CD4-positive, alpha-beta T cell treated with Interleukin-4 for 1 hour (primary cell): ENCODE measurements at places on chromosomes 13 and 19.
A peak's percentile ranks its signal among the peaks of the same experiment; 100 is the strongest.

- DNase-seq, result no peak
Observed at GRCh38 chr13:72850959-72851677, 69.2 kb downstream of the PIBF1 start.

DNA sequence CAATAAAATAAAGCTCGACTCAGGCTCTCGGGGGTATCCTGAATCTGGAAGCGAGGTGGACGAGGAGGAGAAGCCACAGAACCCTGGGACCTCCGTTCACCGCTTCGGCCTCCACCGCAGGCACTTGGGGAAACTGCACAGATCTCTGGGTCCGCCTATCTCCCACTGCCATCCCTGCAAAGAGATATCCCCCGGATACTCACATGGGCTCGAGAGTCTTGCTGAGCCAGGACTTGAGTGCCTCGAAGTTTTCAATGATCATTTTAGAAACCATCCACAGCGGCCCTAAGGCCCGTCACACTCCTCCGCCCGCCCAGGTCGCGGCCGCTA is 589 bp downstream of the RBM26 start:
- no peak for DNase-seq

GRCh38 chr13:98056839-98057410 is 86.0 kb upstream of the FARP1 start:
- DNase-seq, result no peak

- DNase-seq, result peak; percentile 64
Observed at GRCh38 chr19:52343548-52343947, 7.5 kb downstream of the ZNF610 start.

GRCh38 chr13:76903544-76904162 is 17.4 kb upstream of the KCTD12 start:
- peak; percentile 79 for DNase-seq

GRCh38 chr19:28137772-28138171 is 1075.2 kb downstream of the UQCRFS1 start:
- no peak for DNase-seq

GRCh38 chr19:10417541-10418234 is 2.6 kb upstream of the PDE4A start:
- DNase-seq, result no peak

DNA sequence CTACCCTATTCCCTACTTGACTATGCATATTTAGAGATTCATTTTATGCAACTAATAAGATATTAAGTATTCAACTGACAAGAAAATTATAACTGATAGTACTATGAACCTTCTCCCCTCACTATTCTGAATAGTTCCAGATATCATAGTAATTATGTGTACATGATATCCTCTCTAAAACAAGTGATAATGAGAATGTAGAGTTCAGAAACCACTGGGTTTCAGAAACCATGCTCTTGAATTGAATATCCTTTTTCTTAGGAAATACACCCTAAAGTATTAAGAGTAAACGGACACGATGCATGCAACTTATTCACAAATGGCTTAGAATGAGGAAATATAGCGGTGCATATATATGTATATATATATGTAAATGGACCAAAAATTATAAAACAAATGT is 160.9 kb downstream of the TBC1D4 start:
- DNase-seq, result no peak

- no peak for DNase-seq
Observed at GRCh38 chr13:104106705-104107393, 1040.6 kb upstream of the SLC10A2 start.

- no peak for DNase-seq
Observed at GRCh38 chr13:101941095-101941783, 460.6 kb downstream of the FGF14 start.

- DNase-seq, result no peak
Observed at GRCh38 chr19:35555301-35556005, 8.0 kb downstream of the ATP4A start.

GRCh38 chr13:102402290-102402689 is 442 bp upstream of the FGF14 start:
- no peak for DNase-seq

- no peak for DNase-seq
Observed at GRCh38 chr13:106660746-106661625, 93.0 kb upstream of the ARGLU1 start.

DNA sequence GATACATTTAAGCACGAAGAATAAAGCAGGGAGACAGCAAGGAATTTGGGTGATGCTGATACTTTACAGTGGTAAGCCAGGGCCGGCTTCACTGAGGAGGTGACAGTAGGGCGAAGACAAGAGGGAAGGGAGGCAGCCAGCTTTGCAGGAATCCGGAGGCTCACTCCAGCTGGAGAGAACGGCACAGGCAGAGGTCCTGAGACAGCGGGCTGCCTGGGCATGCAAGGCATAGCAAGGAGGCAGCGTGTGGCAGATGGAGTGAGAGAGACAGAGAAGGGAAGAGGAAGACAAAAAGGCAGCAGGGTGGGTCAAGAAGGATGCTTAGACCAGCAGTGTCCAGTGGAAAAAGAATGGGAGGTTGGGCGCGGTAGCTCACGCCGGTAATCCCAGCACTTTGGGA is 83.2 kb upstream of the WASF3 start:
- no peak for DNase-seq

GRCh38 chr19:3407556-3408516 is 41.5 kb downstream of the NFIC start:
- no peak for DNase-seq

DNA sequence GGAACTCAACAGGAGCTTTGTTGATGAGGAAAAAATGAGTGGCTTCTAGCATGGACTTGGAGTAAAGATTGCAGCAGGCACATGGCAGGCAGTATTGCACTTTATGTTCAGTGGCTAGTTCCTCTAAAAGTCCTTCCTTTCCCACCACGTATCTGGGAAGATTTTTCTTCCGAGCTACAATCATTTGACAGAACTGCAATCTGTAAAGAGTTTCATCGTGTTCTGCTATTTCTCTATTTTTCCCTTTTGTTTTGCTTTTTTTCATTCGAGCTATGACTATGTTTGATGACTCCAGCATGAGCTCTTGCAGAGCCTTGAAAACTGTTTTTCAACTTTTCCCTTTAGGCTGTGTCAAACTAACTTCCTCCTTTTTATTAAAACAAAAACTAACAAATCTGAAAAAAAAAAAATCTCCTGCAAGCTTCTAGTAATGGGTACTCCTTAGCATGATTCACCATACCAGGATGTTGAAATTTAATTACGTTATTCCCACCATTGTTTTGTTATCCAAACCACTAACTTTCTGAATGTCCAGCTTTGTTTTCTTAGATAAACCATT is 12.3 kb downstream of the CLDN10 start:
- DNase-seq, result no peak

GRCh38 chr19:54440641-54441040 is 8.4 kb upstream of the LENG8 start:
- DNase-seq, result no peak

DNA sequence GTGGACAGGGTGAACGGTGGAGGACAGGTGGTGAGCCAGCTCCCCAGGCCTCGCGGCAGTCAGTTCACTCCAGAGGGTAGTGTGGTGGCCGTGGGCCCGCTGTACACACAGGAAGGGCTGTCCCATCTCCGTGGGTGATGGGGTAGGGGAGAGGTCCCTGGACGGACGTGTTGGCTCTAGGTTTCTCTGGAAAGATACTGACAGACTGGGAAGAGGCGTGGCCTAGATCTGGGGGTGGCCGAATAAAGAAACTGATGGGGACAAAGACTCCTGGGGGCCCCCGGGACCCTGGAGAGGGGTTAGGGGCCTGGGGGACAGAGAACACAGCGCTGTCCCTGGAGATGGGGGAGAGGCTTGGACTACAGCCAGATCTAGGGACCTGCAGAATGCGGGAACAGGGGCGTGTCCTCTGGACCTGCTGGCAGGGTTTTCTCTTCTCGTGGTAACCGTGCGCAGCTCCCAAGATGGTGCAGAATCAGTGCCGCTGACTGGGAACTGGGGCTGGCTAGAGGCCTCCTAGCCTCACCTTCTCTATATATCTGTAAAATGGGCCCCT is 4.0 kb upstream of the PRAM1 start:
- no peak for DNase-seq

GRCh38 chr19:7642295-7643030 is 5.6 kb downstream of the STXBP2 start:
- DNase-seq, result no peak

GRCh38 chr19:932648-933552 is 7.1 kb downstream of the ARID3A start:
- no peak for DNase-seq

DNA sequence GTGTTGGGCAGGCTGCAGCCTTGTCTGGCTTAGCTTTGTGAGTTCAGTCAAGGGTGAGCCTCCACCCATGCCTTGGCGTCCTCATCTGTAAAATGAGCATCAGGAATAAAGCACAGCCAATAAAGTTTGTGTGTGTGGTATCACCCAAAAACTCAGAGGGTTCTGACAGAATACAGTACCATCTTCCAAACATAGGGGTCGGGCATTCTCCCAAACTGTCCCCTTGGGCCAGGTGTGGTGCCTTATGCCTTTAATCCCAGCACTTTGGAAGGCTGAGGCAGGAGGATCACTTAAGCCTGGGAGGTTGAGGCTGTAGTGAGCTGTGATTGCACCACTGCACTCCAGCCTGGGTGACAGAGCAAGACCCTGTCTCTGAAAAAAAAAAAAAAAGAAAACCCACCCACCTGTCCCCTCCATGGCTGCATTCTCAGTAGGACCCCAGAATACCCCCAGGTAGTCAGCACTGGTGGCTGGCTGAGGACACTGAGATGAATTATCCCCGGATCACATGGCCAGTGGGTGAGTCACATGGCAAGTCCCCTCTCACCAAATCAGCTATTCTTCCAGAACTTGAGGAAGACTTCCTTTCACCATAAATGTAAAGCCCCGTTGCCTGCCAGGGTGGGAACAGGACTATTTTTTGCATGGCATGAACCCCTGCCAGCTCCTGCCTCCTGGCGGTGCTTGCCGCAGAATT is 18.6 kb downstream of the POP4 start:
- DNase-seq, result no peak

GRCh38 chr19:51808333-51808986 is 13.5 kb downstream of the FPR3 start:
- no peak for DNase-seq

DNA sequence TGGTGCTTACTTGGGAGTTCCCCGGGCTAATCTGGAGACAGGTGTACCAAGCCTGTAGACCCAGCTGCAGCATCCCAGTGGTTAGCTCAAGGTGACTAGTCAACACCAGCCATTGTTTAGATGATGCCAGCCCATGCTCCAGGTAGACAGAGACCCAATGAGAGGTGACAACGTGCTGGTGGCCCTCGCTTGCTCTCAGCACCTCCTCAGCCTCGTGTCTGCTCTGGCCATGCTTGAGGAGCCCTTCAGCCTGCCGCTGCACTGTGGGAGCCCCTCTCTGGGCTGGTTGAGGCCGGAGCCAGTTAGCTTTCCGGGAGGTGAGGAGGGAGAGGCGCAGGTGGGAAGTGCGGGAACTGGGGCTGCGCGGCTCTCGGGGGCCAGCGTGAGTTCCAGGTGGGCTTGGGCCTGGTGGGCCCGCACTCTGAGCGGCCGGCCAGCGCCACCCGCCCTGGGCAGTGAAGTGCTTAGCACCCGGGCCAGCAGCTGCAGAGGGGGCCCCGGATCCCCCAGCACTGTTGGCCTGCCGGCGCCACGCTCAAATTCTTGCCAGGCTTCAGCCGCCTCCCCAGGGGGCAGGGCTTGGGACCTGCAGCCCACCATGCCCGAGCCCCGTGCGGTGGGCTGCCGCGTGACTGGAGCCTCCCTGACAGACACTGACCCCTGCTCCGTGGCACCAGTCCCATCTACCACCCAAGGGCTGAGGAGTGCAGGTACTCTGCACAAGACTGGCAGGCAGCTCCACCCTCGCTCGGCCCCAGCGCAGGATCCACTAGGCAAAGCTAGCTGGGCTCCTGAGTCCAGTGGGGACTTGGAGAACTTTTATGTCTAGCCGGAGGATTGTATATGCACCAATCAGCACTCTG is 85.9 kb upstream of the VSTM2B start:
- no peak for DNase-seq

GRCh38 chr13:48344264-48344663 is 40.7 kb downstream of the RB1 start:
- DNase-seq, result no peak

GRCh38 chr13:38160131-38160530 is 189.5 kb upstream of the UFM1 start:
- no peak for DNase-seq

DNA sequence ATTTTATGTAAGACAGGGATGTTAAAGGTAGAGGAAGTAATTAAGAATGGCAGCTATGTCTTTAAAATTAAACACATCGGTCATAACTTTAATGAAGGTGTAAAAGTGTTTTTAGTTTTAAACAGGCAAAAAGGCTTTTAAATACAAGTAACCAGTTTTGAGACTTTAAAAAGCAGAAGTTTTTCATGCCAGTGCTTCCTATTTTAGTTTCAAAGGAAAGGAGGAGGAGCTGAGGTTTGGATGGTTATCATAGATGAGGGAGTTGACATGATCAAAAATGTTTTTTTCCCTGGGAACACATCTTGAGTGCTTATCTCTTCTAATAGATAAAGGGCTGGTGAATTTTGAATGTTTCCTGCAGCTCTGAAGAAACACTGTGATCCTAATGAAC is 42.9 kb downstream of the LRCH1 start:
- DNase-seq, result no peak

GRCh38 chr19:18264137-18264854 is 10.0 kb downstream of the IQCN start:
- DNase-seq, result no peak

GRCh38 chr19:3323026-3323425 is 43.4 kb upstream of the NFIC start:
- no peak for DNase-seq

DNA sequence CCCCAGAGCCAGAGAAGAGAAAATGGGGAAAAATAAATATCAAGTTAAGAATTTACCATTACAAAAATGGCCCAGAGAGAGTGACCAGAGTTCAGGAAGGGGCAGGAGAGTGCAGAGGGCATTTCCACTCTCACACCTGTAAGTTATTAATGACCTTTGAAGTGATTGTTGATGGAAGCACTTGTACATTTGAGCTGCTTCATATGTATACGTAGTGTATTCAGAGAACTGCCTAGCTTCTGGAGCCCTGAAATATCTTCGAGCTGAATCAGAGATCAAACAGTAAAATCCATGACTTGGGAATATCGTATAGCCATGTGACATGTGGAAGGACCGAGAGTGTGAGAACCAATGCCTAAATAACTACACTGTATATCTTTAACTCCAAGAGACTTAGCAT is 49.2 kb upstream of the PCCA start:
- DNase-seq, result no peak

DNA sequence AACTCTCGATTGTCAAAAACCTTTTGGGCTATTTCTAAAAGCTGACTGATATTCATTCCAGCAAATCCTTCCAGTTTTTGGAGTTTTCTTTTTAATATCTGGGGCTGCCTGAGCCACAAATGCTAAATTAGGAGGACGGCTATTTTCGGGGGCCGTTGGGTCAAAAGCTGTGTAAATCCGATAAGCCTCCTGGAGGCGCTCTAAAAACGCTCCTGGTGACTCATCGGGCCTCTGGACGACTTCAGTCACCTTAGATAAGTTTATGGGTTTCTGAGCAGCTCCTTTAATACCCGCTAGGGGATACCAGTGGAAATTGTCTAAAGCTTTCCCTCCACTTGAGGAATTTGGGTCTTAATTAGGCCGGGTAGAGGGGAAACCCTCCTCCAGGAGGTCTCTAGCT is 66.4 kb downstream of the ZNF730 start:
- no peak for DNase-seq

- no peak for DNase-seq
Observed at GRCh38 chr19:2997720-2998119, 20.4 kb downstream of the TLE6 start.

- no peak for DNase-seq
Observed at GRCh38 chr19:47494729-47495128, 10.7 kb upstream of the KPTN start.

- no peak for DNase-seq
Observed at GRCh38 chr19:18684642-18684993, 1.1 kb downstream of the CRTC1 start.
